Stimulated activated CD8-positive, alpha-beta memory T cell treated with anti-CD3 and anti-CD28 coated beads, Interleukin-4, amount 100 ng/mL, for 1 hour (primary cell): ENCODE measurements at places on chromosomes 6 and 20.
A peak's percentile ranks its signal among the peaks of the same experiment; 100 is the strongest.

DNA sequence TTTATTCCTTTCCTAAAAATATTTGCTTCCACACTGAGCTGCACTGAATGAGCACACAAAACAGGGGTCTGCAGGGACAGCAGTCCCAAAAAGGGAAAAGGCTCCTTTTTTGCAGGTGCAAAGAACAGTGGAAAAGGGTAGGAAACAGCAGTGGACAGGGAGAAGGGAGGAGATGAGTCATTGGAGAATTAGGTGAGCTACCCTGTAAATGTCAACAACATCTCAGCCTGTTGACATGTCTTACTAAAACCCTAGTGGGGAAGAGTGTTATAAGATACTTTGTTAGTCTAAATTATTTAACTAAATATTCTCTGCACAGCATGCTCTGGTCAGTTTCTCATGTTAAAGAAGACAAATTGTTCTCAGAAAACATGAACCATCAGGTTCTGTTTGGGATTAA is 151.5 kb upstream of the FBXL4 start:
- no peak for DNase-seq

GRCh38 chr20:47036091-47036870 is 141.6 kb downstream of the EYA2 start:
- DNase-seq: no peak

- no peak for DNase-seq
Measured at GRCh38 chr6:158018851-158019361, 37.2 kb downstream of the SYNJ2 start.

DNA sequence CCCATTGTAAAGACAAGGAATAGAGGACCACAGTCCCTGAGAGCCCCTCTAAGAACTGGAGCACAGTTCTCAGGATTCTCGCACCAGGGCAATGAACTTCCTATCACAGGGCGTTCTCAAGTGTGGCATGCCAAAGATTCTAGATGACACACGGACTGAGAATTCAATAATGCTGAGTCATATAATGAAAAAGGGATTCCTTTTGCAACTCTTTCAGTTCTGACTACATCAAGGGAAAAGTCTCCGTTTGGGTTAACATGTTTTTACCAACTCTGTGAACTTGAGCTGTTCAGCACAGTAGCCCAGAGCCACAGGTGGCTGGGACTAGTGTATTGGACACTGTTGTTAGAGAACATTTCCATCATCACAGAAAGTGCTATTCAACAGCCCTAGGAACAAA is 3.4 kb downstream of the MED20 start:
- no peak for DNase-seq

GRCh38 chr6:150153905-150154492 is 11.2 kb downstream of the PPP1R14C start:
- DNase-seq: no peak

DNA sequence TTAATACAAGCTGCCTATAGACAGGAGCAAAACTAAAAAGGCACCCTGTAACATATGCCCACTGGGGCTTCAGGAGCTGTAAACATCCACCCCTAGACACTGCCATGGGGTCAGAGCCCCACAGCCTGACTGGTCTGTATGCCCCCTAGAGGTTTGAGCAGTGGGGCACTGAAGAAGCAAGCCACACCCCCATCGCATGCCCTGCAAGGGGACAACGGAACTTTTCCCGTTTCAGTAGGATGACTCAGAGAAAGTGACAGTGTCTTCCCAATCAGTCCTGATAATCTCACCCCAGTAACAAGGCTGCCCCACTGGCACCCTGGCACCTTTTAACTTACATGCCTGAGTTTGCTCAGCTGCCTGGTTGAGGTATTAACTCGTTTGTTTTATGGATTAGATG is 35.9 kb downstream of the BEND3 start:
- no peak for DNase-seq

DNA sequence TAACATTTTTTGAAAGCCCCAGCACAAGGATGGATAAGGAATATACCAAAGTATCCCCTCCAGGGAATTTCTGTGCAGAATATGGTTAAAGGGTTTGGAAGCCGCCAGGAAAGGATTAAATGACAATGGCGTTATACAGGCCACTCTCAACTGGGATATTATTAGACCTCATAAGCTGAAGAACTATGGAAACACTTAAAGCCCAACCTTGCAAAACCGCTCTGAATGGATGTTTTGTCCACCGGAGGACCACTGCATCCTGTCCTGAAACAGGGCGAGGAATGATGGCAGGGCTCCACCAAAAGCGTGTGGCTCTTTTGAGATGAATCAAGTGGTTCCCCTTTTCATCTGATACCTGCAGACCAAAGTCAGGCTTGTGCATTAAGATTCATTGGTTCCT is 32.4 kb downstream of the NFATC2 start:
- no peak for DNase-seq

DNA sequence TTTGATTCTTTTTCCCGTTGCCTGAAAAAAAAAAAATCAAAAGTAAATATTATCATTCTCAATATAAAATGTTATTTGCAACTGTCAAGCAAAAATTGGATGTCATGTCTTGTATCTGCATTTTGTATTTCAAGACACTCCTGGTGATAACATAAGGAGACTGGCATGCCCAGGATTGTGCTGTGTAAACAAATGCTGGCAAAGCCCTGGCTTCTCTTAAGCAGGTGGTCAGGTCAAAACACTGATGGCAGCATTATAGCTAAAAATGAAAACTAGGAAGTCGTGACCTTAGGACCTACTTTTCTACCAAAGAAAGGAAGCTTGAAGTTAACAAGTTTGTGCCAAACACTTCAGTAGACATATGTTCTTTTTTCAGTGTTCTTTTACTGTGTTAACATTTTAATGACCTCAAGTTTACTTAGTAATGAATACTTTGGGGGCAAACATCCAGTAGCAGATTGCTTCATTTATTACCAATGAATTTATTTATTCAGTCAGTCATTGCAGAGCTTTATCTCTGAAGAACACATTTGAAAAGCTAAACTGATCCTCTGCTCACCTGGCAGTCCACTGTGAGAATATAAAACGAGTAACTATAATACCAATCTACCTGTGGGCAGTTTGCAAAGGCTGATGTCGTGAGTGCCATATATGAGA is 243.1 kb upstream of the FLRT3 start:
- no peak for DNase-seq

- DNase-seq: no peak
Measured at GRCh38 chr20:48704761-48705160, 123.0 kb downstream of the PREX1 start.

DNA sequence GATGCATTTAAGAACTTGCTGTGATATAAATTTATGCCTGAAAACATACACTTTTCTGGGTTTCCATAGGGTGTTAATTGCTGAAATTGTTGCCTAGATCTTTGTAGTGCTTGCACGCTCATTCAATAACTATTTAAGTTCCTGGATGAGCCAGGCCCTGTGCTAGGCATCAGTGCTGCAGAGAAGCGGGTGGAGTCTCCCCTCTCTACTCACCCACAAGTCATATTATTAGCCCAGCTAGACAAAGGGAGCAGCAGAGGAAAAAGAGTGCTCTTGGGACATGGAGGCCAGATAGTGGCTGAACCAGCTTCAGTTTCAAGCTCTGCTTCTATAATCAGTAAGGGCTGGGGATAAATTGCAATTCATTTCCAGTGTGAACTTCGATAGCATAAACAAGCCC is 329.1 kb downstream of the TFAP2B start:
- no peak for DNase-seq

DNA sequence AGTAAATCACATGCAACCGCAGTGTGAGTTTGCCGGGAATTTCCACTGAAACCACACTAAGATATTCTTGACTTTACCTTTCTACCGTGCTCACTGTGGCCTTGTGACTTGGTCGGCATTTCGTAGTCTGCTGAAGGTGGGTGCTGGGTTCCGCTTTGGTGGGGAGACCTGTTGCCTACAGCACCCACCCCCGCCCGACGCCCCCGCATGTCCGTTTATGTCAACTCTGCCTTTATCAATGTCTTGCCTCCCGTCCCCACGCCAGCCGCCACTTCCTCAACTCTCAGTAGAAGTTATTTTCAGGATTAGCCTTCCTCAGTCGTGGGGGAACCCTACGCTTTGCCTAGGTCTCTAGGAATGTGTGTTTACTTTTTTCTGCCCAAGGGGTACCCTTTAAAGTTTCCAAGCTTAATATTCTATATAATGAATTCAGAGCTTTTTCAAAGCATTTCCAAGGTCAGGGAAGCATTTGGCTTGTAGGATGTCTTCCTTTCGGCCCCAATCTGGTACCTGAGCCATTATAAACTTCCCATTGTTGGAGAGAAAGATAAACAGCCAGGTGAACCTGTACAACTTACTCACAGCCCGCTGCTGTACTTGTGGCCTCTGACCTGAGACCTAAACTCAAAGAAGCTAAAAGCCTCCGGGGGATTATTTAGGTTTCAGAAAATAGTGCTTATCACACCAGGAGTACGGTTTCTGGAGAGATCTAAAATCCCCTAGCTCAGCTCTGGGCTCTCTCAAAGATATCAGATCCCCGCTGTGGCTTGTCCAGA is 54.2 kb downstream of the TBC1D7 start:
- DNase-seq: peak; percentile 7

DNA sequence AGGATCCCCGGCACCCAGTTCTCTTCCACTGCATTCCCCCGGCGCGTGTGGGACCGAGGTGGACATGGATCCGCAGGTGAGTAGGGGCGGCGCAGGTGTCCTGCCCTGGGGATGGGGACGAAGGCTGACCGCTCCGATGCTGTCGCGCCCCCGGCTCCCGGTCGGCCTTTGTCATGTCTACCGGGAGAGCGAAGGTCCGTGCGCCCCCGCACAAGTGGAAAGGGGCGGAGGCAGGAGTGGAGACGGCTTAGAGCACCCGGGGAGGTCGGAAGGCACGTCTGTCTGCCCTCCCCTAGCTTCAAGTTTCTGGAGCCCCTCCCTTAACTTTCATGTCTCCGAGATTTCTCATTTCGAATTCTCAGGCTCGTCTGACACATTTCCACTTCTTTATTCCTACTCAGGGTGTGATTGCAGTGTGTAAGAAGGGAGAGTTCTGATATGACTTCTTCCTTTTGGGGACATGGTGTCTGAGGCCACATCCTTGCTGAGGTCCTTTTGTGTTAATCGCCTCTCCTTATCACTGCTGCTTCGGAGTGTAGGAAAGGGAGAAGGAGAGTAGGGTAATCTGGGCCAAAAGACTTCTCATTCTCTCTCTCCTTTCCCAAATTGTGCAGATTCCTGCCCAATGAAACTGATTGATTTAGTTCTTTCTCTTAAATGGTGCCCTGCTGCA is 435 bp downstream of the KIFC1 start:
- no peak for DNase-seq

- no peak for DNase-seq
Measured at GRCh38 chr6:109491207-109491938, 8.4 kb upstream of the ZBTB24 start.

GRCh38 chr20:24131281-24131680 is 142.7 kb upstream of the GGTLC1 start:
- no peak for DNase-seq

DNA sequence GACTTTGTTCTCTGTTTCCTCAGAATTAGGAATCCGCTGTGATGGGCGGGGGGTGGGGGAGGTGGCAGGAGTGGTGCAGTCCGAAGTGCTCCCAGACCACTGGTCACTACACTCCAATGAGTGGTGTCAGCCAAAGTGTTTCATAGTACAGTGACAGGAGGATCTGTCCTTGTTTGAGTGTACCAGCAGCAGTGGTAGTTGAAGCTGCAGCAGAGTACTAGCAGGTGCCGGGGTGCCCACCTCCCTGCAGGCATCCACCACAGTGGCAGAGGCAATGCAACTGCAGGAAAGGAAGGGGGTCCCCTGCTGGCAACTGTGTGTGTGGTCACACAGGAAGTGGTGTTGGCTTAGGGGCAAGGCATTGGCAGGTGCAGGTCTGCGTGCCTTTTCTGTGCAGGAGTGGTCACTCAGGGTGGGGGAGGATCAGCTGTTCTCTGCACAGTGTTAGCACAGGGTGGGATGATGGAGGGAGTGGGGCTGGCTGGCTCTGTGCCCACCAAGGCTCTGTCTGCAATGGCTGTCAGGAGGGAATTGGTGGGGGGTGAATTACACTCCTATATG is 9.7 kb downstream of the HLA-DOB start:
- DNase-seq: no peak

GRCh38 chr6:9409126-9409525 is 973.8 kb upstream of the SLC35B3 start:
- no peak for DNase-seq

- DNase-seq: no peak
Measured at GRCh38 chr6:75217193-75217592, 11.3 kb upstream of the COL12A1 start.

GRCh38 chr6:170085475-170086401 is 205.1 kb downstream of the DLL1 start:
- no peak for DNase-seq

GRCh38 chr6:38136547-38136946 is 317.0 kb downstream of the ZFAND3 start:
- DNase-seq: no peak

GRCh38 chr20:59273739-59274357 is 26.6 kb upstream of the EDN3 start:
- DNase-seq: no peak

- no peak for DNase-seq
Measured at GRCh38 chr6:121800047-121800446, 364.6 kb downstream of the GJA1 start.

DNA sequence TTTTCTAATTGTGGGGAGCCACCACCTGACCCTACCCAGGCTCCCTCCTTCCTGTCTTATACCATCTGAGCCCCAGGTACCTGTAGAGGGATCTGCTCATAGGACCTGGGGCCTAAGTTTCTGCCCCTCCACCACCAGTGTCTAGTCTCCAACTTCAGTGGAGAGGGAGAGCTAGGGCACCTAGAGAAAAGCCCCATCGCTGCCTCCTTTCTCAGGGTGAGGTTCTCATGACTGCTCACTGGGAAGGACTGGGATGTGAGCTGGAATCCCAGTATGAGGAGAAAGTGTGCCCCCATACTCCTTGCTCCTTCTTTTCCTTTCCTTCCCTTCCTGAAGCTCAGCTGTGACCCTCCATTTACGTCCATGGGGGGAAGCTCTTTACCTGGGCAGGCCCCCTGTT is 231.6 kb downstream of the LRFN2 start:
- DNase-seq: no peak

DNA sequence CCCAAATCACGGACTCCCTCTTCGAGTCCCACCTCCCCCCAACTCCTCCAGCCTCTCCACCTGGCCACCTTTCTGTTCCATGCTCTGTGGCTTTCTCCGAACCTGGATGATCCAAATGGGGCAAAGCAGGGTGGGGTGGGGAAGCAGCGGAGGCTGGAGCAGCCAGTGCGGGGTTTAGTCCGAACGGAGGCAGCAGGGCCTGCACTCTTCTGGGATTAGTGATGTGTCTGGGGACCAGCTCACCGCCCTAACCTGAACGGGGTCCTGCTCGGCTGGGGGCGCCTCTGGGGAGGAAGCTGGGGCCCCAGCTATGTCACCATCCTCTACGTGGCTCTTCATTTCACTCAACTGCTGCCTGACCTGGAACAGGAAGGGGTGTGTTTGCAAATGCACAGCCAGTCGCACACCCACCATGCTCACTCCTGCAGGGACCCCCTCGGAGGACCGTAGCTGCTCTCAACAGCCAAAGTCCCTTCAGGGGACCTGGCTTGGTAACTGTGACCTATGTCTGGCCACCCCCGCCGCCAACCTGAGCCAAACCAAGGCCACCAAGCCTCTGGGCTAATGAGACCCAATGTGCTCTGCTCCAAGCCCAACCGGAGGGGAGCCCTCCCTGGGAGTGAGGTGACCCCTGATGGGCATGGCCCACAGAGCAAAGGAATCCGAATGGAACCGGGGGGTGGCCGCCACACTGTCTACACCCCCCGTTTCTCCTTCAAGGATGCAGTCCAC is 46.8 kb downstream of the DSTN start:
- no peak for DNase-seq

GRCh38 chr6:133456944-133457343 is 215.8 kb downstream of the EYA4 start:
- DNase-seq: no peak
